ENCODE measurements at places on chromosomes 7 and 10. TPM values are rescaled to one million over a fixed set of nuclear protein-coding genes. Genes with fewer than 3 reads are reported as not detected.

The FRA10AC1 gene
- total RNA-seq: 5.5 TPM

The SLIT1 gene
- total RNA-seq: not detected

The SCIN gene
- total RNA-seq: 32.2 TPM

DNA sequence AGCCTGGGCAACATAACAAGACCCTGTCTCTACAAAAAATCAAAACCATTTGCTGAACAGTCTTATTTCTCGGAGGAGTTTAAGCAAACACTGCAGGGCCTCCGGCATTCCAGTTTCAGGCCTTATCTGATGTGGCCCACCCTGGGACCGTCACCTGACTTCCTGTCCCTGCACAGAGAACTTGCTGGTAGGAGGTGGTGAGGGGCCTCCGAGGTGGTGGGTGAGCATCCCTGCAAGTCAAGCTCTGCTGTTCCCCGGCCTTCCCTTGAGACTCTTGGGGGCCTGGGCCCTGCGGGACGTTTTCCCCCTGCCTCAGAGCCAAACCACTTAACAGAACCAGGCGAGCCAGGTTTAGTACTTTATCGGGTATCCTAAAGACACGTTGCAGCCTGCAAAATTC is 44.5 kb upstream of the AP5Z1 start:
- no peak for DNase-seq

GRCh38 chr10:11170993-11171851 is 153.6 kb downstream of the CELF2 start:
- no peak for DNase-seq

The EPHB6 gene
- 19.0 TPM for total RNA-seq

The CRHR2 gene
- total RNA-seq: 0.09 TPM

GRCh38 chr10:84214612-84215235 is 10.6 kb downstream of the LRIT2 start:
- no peak for DNase-seq

The EIF5AL1 gene
- 0.32 TPM for total RNA-seq

GRCh38 chr10:98478430-98479222 is 31.9 kb upstream of the HPS1 start:
- no peak for DNase-seq

DNA sequence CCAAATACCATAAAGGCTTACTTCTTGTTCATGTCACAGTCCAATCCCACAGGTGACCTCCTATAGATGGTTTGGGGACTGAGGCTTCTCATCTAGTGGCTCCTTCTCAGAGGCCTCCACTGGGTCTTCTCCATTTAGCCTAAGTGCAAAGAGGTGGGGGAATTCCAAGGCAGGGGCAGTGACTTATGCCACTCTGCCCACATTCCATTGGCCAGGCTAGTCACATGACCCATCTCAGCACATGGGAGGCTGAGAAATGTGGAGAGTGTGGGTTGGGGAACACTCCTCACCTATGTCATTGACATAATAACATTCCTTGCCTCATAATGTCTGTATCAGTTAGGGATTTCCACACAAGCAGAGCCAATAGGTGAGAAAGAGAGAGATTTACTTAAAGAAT is 104.3 kb upstream of the PLXNA4 start:
- no peak for DNase-seq

Measured in esophagus squamous epithelium (tissue), 5 donors.